AG09319 (cell line): ENCODE measurements at places on chromosomes 13 and 19.

GRCh38 chr13:25085125-25085742 lies 10.7 kb upstream of the PABPC3 start:
- no peak for DNase-seq

GRCh38 chr19:47186446-47187334 lies 44.3 kb downstream of the BBC3 start:
- DNase-seq = no peak

DNA sequence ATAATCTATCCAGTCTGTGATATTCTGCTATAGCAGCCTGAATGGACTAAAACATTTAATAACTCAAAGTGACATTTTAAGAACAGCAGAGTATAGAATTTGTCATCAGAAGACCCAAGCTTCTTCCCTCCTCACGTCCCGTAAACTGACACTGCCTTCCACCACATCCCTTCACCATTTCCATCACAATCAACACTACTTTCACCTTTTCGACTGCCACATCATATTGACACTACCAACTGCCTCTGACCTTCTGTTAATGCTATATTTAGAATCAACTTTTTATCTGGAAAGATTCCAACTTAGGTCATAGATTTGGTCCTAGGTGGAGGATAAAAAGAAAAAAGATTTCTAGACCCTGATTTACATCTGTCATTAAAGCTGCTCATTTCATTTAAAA lies 39.6 kb downstream of the STOML3 start:
- no peak for DNase-seq

DNA sequence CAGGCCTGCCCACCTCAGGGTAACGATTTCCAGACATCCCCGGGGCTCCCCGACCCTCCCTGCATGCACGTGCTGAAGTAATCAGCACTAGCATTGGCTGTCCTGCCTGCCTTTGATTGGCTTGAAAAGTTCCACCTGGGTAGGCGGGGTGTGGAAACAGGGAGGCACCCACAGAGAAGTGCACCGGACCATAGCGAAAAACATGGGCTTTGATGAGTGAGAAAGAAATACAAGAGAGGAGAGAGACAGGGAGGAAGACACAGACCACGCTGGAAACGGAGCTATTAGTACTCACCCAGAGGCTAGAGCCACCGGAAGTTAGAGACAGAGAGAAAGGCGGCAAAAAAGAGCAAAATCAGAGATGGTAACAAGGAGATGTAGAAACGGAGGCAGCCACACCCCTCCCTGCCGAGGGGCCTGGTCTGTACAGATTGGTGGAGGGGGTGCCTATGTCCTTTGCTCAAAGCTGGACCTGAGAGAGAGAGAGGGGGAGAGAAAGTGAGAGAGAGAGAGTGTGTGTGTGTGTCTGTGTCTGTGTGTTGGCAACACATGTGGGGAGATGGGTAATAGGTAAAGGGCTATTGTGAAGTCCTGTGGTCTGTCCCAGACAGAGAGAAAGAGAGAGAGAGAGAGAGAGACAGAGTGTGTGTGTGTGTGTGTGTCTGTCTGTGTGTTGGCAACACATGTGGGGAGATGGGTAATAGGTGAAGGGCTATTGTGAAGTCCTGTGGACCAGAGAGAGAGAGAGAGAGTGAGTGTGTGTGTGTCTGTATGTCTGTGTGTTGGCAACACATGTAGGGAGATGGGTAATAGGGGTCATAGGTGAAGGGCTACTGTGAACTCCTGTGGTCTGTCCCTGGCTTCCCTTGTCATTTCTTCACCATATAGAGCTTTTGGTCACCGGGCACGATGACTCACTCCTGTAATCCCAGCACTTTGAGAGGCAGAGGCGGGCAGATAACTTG lies 2.9 kb downstream of the CGB3 start:
- DNase-seq = no peak

DNA sequence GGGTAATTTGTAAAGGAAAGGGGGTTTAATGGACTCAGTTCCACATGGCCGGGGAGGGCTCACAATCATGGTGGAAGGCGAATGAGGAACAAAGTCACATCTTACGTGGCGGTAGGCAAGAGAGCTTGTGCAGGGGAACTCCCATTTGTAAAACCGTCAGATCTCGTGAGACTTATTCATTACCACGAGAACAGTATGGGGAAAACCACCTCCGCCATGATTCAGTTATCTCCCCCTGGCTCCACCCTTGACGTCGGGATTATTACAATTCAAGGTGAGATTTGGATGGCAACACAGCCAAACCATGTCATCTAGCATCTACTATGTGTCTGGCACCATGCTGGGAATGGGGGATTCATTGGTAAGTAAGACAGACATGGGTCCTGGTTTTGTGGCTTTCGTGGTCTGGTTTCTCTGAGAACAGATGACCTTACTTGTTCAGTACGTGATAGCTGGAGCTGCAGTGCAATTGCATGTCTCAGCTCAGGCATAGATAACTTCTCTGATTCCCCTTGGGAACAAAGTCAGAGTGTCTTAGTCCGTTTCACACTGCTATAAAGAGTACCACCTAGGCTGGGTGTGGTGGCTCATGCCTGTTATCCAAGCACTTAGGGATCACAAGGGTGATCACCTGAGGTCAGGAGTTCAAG lies 8.3 kb downstream of the ZNF554 start:
- no peak for DNase-seq

GRCh38 chr13:76677043-76677442 lies 209.2 kb downstream of the KCTD12 start:
- no peak for DNase-seq

- no peak for DNase-seq
These were observed 15.7 kb downstream of the MRPS12 start for GRCh38 chr19:38946229-38947010.

DNA sequence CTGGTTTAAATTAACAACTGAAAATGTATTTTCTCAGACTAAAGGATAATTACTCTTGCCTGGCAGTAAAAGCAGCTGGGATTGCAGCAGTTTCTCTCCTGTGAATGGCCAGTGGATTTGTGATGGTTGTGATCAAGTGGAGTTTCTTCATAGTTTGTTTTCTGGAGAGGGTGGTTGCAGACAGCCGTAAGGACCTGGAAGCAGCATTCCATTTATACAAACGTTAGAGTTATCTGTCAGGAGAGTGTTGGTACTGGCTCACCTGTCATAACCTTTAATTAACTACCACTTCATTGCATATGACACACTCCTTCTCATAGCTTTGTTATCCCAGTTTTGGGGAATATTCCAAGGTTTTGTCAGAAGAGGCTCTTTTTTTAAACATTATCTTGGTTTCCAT lies 258.4 kb upstream of the SLC10A2 start:
- DNase-seq = no peak

DNA sequence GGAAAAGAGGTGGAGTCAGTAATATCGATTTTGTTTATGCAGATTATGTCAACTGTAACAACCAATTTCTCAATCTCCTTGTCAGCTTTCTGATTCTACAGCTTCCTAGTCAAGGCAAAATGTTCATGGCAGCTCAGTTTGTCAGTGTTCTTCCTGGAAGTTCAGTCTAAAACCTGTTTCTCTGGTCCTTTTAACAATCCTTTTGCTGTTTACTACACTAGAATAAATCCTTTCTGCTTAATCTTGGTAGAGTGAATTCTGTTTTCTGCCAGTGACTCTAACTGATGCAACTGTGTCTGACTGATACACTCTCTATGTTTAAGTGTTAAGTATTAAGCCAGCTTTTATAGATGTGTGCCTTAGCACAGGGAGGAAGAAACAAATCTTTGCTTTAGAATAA lies 516.9 kb upstream of the KLF12 start:
- no peak for DNase-seq

- no peak for DNase-seq
These were observed 9.0 kb downstream of the TSPAN16 start for GRCh38 chr19:11304936-11305335.

- no peak for DNase-seq
These were observed 1.9 kb upstream of the NKPD1 start for GRCh38 chr19:45162608-45163143.

GRCh38 chr19:7787141-7787540 lies 24.1 kb downstream of the CLEC4M start:
- DNase-seq = no peak

DNA sequence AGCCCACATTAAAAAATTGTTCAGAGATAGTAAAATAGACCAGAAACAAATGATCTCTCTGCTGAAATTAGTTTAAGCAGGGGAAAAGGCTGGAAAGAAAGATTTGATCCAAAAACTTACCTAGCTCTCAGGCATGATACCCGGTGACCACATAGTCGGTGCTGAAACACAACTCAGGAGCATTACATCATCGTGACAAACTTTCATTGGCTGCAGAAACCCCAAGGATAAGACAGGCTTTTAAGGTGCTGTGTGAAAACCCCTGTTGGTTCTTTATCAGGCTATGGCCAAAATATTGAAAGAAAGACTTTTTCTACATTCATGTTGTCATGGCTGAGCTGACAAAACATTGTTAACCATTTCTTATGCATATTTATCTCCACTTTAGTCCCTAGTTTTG lies 171.7 kb upstream of the KLF12 start:
- no peak for DNase-seq

GRCh38 chr19:39599116-39599515 lies 3.2 kb upstream of the LGALS13 start:
- no peak for DNase-seq

DNA sequence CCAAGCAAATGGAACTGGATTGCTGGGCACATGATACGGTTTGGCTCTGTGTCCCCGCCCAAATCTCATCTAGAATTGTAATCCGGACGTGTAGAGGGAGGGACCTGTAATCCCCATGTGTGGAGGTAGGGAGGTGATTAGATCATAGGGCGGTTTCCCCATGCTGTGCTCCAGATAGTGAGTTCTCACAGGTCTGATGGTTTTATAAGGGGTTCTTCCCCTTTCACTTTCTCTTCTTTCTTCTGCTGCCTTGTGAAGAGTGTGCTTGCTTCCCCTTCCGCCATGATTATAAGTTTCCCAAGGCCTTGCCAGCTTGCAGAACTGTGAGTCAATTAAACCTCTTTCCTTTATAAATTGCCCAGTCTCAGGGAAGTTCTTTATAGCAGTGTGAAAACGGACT lies 32.6 kb upstream of the MTIF3 start:
- no peak for DNase-seq

DNA sequence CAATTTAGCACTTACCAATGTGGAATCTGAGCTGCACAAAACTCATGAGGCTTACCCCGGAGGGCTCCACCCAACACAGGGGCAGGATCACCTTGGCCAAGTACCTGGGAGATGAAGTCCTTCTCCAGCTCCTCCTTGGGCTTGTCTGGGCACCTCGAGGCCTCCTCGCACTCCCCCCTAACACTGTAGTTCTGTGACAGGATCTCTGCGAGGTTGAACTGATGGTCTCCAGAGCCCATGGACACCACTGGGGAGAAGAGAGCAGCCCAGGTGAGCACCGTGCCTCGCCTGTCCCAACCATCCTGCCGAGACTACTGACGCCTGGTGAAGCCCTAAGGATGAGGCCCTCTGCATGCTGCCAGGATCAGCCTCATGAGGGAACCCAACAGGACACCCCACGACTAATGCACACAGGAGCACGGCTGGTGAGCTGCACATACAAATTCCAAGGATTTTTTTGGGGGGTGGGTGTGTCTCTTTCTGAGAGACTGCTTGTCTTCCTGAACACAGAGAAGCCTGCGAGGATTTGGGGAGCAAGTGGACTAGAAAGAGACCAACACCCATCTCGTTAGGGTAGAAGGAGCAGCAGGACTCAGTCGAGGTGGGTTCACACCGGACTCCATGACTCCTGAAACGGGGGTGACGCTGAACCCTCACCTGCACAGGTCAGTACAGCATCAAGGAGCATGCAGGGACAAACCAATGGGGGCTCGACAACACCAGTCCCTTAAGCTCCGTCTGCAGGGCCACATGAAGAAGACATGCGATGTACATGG lies 10.1 kb downstream of the MIER2 start:
- no peak for DNase-seq

DNA sequence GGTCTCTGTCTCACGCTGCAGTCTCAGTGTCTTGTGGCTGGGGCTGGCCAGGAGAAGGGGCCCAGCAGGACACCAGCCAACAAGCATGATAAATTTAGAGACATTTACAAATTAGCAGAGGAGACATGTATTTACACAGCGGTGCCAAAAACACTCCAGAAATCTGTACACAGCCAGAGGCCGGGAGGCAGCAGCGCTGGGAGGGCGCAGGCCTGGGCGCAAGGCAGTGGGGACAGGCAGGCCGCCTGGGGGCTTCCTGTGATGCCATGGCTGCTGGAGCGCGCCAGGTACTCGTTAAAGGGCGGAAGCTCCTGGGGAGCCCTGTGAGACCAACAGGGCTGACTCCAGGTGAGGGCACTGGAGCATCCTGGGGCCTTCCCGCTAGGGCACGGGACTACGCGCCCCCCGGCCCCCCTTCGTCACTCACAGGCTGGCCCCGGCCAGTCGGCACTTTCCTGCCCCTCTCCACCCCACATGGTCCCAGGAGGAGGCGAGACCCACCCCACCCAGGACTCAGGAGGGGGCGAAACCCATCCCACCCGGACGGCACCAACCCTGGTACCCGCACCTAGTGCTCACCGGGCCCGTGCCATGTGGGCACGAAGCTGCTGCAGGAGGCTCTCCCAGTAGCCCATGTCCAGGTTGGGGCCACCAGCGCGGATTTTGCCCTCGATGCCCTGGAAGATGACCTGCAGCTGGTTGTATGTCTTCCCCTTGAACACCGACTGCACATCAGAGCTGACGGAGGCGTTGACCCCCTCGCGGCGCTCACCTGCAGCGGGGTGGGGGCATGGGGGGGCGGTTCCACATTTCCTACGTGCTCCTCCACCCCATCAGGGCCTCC lies 7.4 kb upstream of the TBXA2R start:
- no peak for DNase-seq
